Omental fat pad (tissue), 4 donors: ENCODE measurements at places on chromosomes 12 and 14.

GRCh38 chr12:68536885-68537485, 73.7 kb upstream of the RAP1B start:
- no peak for DNase-seq

- no peak for DNase-seq
Measured at GRCh38 chr14:69354383-69355153, 43.5 kb downstream of the ERH start.

DNA sequence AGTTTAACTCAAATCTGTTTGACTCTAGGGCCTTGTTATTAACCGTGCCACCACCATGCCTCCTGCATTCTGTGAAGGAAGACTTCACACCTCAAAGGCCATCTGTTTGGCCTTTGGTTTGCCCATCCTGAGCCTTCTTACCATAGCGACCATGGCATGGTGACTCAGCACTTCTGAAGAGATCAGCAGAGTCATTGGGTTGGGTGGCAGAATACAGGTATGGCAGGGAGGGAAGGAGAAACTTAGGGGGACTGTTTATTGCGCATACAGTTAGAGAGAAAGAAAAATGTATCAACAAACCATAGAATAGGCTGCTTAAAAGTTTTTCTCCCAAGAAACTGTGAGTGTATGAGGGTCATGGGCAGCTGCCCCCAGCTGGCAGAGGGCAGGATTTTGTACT, 49.2 kb downstream of the DAD1 start:
- DNase-seq = no peak

DNA sequence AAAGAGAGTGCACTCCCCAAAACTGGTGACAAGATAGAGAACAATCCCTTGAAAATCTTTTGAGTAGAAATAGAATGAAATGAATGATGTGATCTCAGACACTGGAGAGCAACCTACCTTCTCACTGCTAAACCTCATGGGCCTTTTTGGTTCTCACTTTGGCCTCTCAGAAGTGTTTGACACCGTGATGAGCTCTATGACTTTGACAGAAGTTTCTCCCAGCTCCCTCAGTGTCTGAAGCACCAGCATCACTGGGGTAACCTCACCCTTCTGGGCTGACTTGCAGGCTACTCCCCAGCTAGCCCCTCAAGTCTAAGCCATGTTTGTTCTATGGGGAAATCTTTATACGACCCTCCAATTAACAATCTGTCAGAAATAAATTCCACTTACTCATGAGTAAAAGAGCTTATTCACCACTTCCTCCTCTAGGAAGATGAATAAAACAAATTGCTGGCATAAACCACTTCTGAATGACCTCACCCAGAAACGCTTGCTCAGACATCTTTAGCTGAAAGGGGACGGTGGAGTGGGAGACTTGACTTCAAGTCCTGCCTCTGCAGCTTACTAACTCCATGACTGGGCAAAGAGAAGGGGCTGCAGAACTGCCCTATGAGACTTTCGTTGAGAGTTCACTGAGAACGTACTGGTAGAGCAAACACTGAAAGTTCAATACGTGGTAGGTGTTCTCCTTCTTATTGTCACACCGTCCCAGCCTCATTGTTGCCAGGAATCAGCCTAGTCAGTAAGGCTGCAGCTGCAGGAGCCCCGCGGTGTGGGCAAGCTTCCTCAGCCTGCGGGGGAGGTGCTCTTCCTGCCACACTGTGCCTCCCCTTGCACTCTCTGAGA, 46.5 kb downstream of the ST8SIA1 start:
- DNase-seq = no peak

DNA sequence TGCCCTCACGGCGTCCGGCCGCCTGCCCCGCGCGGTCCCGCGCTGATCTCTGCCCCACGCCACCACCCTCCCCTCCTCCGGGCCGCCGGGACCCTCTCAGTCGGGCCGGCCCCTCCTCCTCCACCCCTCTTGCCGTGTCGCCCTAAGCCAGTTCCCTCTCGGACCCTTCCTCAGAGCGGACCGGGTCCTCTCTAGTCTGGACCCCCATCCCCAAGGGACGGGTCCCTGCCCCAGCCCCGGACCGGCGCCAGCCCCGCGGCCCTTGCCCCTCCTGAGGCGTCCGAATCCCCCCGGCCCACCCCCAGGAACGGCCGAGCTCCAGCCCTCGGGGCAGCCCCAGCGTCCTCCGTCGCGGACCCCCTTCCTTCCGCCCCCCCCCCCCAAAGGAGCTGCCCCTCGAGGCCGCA, 485 bp downstream of the PPP4R4 start:
- no peak for DNase-seq

DNA sequence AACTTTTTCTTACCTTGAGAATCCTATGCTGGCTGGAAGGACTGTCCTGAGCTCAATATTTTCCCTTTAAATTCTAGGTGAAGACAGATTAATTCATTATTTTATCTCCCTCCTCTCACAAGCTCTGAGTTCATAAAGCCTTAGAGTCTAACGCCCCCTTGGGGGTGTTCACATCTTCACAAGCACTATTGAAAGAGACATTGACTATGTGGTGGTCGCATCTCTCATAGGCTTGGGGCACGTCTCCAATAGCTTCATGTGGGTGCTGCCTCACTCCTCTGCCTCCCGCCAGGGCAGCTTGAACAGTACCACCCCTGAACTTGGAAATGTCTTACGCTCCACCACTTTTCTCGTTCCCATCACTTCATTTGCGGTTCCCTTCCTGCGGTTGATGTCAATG, 106.2 kb downstream of the UNC79 start:
- no peak for DNase-seq

- DNase-seq = no peak
Measured at GRCh38 chr14:73722581-73722980, 8.4 kb upstream of the PNMA1 start.

DNA sequence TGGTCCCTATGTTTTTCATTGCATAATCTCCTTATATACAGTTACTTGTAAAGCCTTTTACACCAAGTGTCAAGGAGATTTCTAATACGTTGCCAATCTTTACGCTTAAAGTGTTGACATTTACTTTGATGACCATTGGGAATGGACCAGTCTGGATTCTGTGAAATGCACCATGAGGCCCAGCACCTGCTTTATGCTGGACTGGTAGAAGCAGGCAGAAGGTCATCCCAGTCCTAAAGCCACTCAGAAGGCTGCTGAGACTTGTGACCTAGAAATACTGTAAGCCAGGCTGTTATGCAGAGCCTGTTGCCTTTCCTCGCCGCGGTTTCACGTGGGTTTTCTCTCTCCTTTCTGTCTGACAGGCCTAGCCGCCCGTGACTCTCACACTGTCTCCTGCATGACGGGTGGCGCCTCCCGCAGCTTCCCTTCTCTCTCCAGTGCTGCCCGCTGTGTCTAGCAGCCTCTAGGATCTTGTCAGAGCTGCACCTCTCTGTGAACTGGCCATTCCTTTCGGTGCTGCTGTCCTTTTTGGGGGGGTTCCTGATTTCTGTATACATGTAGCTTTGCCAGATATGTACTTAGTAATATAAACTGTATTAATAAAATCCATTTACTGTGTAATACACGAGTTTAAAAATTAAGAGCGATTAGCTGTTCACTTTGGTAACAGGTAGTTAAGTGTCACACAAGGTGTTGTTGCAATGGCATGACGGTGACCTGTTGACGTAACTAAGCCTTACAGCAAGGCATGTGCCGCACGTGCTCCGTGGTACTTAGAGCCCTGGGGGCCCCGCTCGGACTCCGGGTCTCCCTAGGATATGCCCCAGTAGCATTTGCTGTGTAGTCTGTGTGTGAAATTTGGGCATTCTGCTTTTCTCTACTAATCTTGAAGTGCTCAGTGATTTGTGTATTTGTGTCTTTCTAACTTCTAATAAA, 29.7 kb downstream of the XRCC3 start:
- DNase-seq = no peak
